ENCODE measurements at places on chromosomes 11 and 22.

- DNase-seq: no peak
These were observed at the start of gene OSBP2 for GRCh38 chr22:30694640-30695350. TSS of gene OSBP2 (plus strand) at chr22:30694874. CDS start at chr22:30694910, 36 bp downstream.

DNA sequence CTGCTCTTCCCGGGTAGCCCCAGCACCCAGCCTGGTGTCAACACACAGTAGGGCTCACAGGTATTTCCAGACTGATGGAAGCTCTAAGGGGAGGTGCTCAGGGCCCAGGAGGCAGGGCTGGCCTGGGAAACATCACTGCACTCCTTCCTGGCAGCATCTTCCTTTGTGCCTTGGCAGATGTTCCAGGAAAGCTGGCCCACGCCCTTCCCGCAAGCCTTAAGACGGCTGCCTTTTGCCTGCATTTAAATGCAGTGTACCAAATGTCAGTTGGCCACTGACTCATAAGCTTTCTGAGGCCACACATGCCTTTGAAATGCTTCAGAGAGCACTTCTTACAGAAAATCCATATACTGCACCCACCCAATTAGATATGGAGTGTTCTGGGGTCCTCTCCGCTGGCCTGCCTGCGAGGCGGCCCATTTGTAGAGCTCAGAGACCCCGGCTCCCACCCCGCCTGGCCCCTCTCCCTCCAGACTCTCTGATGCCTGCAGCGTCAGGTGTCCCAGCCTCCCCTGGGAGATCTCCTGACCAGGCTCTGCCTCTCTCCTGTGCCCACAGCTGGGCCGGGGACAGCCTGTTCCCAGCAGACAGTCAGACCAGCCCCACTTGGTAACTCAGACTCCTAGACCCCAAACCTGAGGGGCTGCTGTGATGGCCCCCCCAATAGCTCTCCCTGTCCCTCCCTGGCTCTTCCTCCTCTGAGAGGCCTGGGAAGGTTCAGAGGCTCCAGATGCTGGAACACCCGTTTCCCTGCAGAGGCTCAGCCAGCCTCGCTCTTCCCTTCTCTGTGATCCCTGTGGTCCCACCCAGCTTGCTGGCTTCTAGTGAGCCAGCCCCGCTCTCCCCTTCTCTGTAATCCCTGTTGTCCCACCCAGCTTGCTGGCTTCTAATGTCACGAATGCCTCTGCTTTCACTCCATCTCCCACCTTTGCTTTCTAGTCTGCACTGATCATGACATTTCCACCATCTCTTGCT is 47.6 kb upstream of the THY1 start:
- DNase-seq: no peak

DNA sequence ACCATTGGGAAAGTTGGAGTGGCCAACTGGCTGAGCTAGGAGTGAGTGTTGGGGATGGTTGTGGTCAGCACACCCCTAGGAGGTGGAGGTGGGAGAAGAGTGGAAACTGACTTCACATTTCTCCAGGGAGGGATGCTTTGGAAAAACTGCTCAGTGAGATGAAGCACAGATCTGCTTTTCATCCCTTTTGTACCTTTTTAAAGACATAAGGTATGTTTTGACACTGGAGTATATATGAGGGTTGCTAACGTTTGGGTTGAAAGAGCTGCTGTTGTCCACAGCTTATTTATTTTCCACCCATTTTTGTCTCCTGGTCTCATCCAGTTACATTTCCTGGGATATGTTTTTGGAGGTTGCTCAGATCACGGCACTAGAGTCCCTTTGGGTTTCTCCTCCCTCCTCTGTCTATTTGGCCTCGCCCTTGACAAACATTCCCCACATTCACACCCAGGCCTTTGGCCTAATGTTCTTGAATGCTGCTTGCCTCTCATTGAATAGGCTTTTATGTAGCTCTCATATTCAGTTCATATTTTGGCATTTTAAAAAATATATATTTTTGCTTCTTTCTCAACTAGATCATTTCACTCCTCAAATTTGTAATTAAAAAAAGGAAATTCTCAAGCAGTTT is 8.3 kb downstream of the SREBF2 start:
- no peak for DNase-seq

GRCh38 chr11:124551189-124551588 is 7.7 kb upstream of the OR8B12 start:
- DNase-seq: no peak
